ENCODE measurements at places on chromosomes 5 and 9. TPM values are rescaled to one million over a fixed set of nuclear protein-coding genes. Genes with fewer than 3 reads are reported as not detected.
A peak's percentile ranks its signal among the peaks of the same experiment; 100 is the strongest.

The TLN1 gene
- 240 TPM for total RNA-seq

The ZNF782 gene
- total RNA-seq = 4.9 TPM

The CER1 gene
- not detected for total RNA-seq

The F2R gene
- 14.7 TPM for total RNA-seq

The FBP2 gene
- total RNA-seq = not detected

The GGTA1 gene
- not detected for total RNA-seq

The DAPK1 gene
- 24.4 TPM for total RNA-seq

The LCN9 gene
- not detected for total RNA-seq

The C5orf58 gene
- 2.4 TPM for total RNA-seq

The DBH gene
- not detected for total RNA-seq

The SV2C gene
- not detected for total RNA-seq

The AJM1 gene
- 3.2 TPM for total RNA-seq

- DNase-seq = no peak
Measured at GRCh38 chr9:107487521-107488374, 1.8 kb downstream of the KLF4 start.

DNA sequence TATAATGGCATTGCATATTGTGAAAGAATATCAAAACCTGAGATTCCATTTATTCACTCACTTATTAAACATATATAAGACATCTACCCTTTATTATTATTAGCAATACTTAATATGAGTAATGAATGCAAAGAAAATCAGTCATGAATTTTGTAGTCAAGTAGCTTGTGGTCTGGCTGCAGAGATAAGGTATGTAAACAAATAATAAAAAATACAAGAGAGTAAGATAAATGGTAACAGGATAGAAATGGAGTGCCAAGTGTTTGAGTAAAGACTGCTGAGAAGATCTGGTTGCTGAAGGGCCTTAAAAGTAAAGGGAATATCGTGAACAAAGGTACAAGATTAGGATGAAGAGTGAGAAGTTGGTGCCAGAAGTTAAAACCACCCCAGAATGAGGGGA, 18.4 kb downstream of the TRIM32 start:
- DNase-seq = no peak

DNA sequence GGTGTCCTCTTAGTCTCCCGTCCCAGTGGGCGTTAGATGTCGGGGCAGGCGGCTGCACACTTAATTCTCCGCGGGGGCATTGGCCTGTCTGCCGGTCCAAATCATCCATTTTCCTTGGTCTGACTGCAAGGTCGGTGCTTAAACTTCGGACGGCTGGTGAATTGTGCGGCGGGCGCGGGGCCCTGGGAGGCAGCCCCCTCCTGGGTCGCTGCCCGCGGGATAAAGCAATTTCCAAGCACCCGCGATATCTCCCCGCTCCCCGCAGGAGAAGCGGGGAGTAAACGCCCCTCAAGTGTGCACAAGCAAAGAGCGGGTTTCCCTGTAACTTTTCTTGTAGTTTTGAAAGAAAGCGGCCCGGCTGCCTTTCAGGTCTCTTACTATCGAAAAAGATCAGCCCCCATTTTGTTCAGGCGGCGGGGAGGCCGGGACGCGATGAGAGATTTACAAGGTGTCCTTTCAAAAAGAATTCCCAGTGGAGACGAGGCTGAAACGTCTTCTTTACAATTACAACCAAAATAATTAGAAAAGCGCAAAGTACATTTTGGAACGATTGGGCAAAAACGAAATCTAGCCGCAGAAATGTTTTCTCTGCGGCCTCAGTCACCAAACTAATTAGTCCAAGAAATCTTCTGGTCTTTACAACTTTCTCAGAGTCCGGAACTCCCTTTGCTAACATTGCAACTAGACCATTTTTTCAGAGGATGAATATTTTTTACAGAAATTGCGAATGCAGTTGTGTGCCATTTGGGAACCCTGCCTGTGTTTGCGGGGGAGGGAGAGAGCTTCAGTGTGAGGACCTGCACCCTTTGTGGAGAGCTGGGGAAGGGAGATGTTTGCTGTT, 1.8 kb downstream of the IRX1 start:
- no peak for DNase-seq

GRCh38 chr5:34498572-34498971, 157.6 kb upstream of the RAI14 start:
- no peak for DNase-seq

DNA sequence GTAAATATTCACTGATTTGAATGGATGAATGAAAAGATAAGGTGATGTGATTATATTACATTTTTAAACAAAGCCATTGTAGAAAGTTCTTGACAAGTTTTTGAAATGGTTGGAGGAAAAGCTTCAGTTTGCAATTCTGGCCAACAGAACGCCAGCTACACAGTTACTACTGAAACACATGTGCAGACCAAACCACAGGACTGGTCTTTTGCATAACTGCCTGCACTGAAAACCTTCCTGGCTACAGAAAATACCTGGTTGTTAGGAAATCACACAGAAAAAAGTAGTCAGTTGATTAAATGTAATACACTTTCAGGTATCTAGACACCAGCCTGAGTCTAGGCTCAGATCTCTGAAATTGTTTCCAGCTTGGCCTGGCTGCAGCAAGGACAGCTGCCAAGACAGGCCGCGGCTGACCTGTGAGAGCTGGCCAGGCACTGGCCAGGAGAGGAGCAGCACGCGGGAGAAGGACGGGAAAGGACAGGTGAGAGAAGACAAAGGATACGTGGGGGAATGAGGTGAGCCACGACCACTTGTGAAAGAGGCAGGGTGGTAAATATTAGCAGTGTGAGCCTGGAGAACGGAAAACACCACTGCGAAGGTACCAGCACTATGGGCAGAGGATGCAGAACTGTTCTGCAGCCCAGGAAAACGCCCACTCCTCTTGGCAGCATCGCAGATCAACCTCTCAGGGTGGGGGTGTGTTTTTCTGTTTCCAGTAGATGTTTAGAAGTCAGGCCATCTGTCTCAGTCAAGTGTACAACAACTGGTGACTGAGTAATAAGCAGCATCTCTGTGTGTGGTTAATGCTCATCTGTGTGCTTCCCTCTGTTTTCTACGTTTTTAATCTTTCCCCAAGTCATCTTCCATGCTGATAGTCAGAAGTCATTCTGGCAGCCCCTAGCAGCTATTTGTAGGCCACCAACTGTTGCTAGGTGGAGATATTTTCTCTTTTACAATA, 137.4 kb downstream of the SCAMP1 start:
- no peak for DNase-seq

GRCh38 chr9:75389101-75389500, 300.8 kb downstream of the OSTF1 start:
- DNase-seq = no peak

- no peak for DNase-seq
Measured at GRCh38 chr5:107408564-107408963, 262.2 kb downstream of the EFNA5 start.

- no peak for DNase-seq
Measured at GRCh38 chr5:36928947-36929346, 52.4 kb downstream of the NIPBL start.

DNA sequence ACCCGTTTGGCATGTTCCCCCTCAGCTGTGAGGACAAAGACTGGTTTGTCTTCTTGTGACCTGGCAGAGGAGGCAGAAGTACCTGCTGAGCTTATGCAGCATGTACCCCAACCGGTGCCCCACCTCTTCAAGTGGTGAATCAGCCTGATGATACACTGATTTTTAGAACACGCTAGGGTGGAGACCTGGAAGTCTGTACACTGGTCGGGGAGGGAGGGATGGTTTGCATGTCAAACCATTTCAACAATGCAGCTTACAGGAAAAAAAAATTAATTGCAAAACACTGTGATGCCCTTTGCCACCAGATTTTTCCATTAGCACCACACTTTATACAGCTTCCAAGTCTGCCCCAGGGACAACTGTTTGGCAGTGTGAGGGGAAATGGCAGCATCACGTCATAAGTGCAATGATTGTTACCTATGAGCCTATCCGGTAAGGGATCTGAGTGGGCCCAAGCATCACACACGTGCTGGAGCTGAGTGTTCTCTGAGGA, 155.1 kb upstream of the DMRT1 start:
- no peak for DNase-seq

GRCh38 chr9:68978066-68978465, 35.8 kb downstream of the PRKACG start:
- no peak for DNase-seq

DNA sequence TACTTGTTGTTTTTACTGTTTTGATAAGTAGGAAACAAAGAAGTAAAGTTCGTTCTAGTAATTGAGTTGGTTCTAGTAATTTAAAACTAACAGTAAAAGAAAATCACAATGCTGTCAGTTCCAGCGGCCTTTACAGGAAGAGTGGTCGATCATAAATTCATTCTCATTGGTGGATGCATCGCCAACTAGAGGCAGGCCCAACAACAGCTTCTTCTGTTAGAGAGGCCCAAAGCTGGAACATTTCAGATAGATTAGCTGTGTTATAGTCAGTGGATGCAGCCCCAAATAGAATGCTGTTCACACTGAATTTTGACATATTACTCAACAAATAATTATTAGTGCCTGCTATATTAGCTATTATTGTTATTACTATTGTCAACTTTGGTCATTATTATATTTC, 80.8 kb downstream of the ARRDC3 start:
- peak; percentile 38 for DNase-seq

- DNase-seq = peak; percentile 83
Measured at GRCh38 chr5:1502046-1502736, 21.6 kb downstream of the LPCAT1 start.

GRCh38 chr5:77828445-77828844, 52.3 kb upstream of the TBCA start:
- no peak for DNase-seq

GRCh38 chr9:124259158-124259808, 1.5 kb downstream of the NEK6 start:
- DNase-seq = no peak

GRCh38 chr9:83219154-83219923, 156.4 kb upstream of the RASEF start:
- DNase-seq = peak; percentile 26

- no peak for DNase-seq
Measured at GRCh38 chr9:33868440-33868973, 51.5 kb downstream of the UBE2R2 start.

GRCh38 chr5:137516251-137516797, 17.2 kb upstream of the SPOCK1 start:
- no peak for DNase-seq

- no peak for DNase-seq
Measured at GRCh38 chr5:114438471-114438870, 76.6 kb downstream of the KCNN2 start.

GRCh38 chr5:1214163-1214935, 10.8 kb upstream of the SLC6A18 start:
- DNase-seq = no peak
